ENCODE measurements at places on chromosomes 16 and 17. TPM values are rescaled to one million over a fixed set of nuclear protein-coding genes. Genes with fewer than 3 reads are reported as not detected.

- no peak for DNase-seq
These were observed 17.0 kb upstream of the TMC5 start for GRCh38 chr16:19400711-19401110.

The MYH13 gene
- total RNA-seq, result 0.05 TPM

The ABCA5 gene
- 18.7 TPM for total RNA-seq

The ATP1B2 gene
- 10.4 TPM for total RNA-seq
